ENCODE measurements at places on chromosomes 12 and 14. TPM values are rescaled to one million over a fixed set of nuclear protein-coding genes. Genes with fewer than 3 reads are reported as not detected.

PHLDA1 gene
- total RNA-seq = 10.7 TPM

GRCh38 chr14:32341947-32342846, 13.1 kb downstream of the AKAP6 start:
- DNase-seq = no peak

CPM gene
- 35.4 TPM for total RNA-seq

GMPR2 gene
- total RNA-seq = 78.7 TPM

- no peak for DNase-seq
Observed at GRCh38 chr12:26379777-26380467, 184.5 kb downstream of the SSPN start.

DNA sequence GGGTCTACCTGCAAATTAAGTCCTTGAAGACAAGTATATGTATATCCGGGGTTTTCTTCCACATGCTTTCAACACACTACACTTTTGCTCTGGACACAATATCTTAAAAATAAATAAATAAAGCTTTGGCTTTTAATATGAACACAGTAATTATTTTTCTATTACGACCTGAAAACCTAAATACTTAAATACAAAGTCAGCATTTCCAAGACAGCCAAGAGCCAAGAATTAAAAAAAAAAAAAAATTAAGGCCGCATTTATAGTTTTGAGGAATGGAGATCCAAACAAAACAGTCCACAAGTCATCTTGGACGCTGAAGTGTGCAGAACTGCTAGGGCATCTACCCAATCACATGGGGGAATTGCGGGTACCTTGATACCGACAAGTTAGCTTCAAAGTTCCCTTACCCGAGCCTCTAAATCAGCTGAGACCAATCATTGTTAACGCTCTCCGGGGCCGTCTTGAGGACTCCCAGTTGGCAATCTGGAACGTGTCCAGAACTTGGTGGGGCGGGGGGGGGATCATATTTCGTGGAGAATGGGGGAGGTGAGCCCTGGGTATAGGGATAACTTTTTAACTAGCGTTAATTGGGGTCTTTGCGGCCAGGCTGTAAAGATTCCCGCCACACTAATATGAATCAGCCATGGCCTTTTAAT, 731 bp upstream of the PCNX4 start:
- peak; percentile 68 for DNase-seq

BEGAIN gene
- total RNA-seq = 4.2 TPM

DNA sequence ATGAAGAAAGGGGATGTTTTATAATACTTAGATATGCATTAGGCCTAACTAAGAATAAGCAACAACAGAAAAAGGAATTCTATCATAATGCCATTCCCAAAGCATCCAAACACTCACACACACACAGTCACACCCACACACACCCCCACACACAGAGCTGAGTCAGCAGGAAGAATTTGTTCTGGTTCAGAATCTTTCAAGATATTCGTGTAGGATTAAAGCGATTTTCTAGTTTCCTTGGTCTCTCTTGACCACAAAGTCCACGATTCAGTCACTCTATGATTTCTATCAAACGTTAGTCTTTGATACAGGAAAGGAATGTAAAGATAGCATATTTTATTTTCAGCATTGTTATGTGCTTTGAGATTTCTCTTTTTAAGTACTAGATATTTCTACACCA, 382.6 kb upstream of the DCN start:
- no peak for DNase-seq

- DNase-seq = no peak
Observed at GRCh38 chr12:2845280-2845679, 10.4 kb upstream of the NRIP2 start.

EIF2B1 gene
- total RNA-seq = 58.0 TPM

DNA sequence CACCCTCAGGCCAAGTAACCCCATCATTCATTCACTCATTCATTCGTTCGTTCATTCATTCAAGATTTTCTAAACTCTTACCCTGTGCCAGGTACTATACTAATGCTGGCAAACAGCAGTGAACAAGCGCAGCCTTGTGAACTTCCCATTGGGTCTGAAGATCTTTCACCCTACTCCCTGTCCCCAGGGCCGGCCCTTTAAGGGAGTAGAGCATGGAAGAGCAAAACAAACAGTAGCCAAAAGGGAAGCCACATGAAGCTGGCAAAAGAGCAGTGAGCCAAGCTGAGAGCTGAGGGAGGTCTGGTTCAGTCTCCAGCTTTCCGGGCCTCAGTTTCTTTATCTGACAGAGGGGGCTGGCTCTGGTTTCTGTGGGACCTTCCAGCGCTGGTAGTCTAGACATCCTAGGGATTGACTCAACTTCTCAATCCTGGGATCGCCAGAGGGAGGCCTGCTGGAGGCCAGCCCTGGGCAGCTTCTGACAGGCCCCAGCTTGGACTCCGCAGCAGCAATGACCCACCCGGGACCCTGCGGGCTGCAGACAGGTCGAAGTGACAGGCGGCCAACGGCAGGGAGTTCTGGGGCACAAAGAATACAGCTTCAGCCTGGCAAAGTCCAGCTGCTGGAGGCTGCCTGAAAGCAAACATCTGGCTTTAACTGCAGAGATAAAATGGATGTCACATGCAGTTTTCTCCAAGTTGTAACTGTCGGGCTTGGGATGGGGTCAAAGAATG, 27.1 kb downstream of the ACTN1 start:
- no peak for DNase-seq

GRCh38 chr12:34396861-34397590, 374.7 kb downstream of the ALG10 start:
- DNase-seq = peak; percentile 41

TAS2R43 gene
- total RNA-seq = 3.0 TPM

DNA sequence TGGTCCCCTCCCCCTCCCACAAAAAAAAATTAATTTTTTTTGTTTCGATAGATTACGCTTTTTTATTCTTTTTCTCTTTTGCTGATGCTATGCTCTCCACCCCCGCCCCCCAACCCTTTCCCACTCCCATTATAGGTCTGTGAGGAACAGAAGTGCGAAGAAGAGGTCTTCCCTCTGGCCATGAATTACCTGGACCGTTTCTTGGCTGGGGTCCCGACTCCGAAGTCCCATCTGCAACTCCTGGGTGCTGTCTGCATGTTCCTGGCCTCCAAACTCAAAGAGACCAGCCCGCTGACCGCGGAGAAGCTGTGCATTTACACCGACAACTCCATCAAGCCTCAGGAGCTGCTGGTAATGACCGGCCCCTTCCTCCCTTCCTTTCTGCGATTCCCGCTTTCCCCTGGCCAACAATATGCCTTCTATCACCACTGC, 2.3 kb downstream of the CCND2 start:
- DNase-seq = no peak

DNA sequence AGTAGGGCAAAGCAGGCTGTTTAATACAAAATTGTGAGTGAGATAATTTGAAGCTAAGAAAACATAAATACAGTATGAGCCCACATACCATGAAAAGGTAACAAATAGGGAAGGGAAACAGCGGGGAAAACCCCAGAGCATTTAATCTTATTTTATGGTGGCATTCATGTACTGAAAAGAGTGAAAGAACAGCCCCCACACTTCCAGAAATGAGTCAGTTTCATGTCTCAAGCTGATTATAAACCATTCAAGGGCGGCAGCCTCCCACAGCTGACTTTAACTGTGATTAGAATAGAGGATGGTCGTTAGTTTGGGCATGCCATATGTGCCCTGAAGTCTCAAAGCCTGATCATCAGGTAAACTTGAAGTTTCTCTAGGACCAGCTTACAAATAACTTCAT, 64.5 kb downstream of the FOXG1 start:
- DNase-seq = no peak

- DNase-seq = no peak
Observed at GRCh38 chr12:103765322-103765721, 75.7 kb downstream of the NT5DC3 start.

ADAM20 gene
- 2.8 TPM for total RNA-seq

DNA sequence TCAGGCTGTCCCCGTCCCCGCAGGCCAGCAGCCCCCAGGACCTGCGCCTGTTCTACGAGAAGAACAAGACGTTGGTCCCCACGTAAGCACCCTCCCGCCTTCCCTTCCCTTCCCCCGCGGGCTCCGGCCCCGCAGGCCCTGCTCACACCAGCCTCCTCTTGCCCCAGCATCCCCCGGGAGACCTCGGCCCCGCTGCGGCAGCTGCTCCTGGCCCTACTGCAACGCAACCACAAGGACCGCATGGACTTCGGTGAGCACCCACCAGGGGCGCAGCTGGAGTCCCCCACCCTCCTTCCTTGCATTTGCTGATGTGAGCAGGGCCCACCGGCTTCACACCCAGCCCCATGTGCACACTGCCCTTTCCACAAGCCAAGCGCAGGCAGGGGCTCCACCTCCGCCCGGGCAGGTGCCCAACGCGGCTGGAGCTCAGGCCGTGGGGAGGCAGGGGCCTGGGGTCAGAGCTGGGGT, 15.4 kb downstream of the ULK1 start:
- no peak for DNase-seq

DNAI7 gene
- total RNA-seq = 1.5 TPM

DNA sequence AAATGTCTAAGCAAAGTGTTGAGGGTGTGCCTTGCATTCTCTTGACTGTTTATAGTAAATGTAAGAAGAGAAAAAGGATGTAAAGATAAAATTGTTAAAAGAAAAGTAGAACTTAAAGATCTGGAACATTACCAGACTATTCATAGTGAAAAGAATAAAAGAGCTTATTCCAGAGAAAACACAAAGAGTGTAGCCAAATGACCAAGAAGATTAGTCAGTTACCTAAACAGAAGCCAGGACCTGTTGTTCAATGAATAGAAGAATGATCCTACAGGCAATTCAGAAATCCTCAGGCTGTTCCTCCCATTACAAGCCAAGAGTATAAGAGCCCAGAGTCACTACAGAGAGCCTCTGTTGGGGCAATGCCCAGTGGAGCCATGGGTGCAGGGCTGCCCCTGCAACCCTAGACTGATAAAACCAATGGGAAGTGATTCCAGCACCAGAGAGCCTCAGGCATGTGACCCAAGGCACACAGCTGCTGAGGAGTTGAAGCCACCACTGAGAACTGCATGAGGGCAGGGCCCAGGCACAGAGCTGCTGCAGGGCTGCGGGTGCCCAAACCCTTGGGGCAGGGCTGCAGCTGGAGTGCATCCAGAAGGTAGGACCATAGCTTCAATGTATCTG, 91.1 kb upstream of the SLC38A4 start:
- no peak for DNase-seq

GRCh38 chr12:9745199-9745598, 12.3 kb upstream of the CLECL1 start:
- no peak for DNase-seq

- no peak for DNase-seq
Observed at GRCh38 chr12:106975993-106976658, 10.8 kb downstream of the MTERF2 start.

GRCh38 chr12:56103066-56103711, 1.2 kb upstream of the PA2G4 start:
- DNase-seq = no peak

- no peak for DNase-seq
Observed at GRCh38 chr14:31170411-31170810, 37.2 kb downstream of the HECTD1 start.

NGB gene
- total RNA-seq = not detected

VWF gene
- 173 TPM for total RNA-seq

GRCh38 chr12:31951939-31952338, 7.3 kb upstream of the RESF1 start:
- no peak for DNase-seq

- DNase-seq = no peak
Observed at GRCh38 chr12:104551313-104551931, 94.7 kb downstream of the CHST11 start.

C12orf50 gene
- total RNA-seq = 0.10 TPM

DNA sequence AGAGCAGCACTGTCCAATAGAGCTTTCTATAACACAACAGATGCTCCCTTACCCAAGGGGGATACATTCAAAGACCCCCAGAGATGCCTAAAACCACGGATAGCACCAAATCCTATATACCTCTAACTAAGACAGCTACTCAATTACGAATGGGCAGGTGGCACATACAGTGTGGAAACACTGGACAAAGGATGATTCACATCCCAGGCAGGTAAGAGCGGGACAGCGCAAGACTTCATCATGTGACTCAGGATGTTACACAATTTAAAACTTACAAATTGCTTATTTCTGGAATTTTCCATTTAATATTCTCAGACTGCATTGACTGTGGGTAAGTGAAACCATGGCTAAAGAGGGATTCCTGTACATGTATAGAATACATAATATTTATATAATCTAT, 5.5 kb upstream of the HCFC2 start:
- DNase-seq = no peak

C14orf119 gene
- 40.2 TPM for total RNA-seq

PLEKHH1 gene
- total RNA-seq = 46.3 TPM

HCAR1 gene
- total RNA-seq = 16.3 TPM

- no peak for DNase-seq
Observed at GRCh38 chr14:69170839-69171238, 17.9 kb upstream of the DCAF5 start.

DNA sequence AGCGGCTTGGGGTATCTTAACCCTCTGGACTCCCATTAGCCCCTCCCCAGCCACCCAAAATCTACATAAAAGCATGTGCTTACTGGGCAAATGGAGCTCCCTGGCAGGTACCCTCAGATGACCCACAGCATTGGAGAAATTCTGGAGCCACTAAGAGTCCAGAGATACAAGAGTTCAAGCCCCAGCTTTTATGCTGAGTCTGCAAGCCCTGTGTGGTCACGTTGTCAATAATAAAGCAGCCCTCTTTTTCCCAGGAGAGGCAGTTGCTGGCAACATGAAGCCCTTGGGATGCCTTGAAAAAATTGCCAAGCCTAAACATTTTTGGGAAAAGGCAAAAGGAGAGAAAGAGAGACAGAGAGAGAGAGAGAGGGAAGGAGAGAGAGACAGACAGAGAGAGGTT, 83.4 kb downstream of the RBM19 start:
- DNase-seq = no peak

DNA sequence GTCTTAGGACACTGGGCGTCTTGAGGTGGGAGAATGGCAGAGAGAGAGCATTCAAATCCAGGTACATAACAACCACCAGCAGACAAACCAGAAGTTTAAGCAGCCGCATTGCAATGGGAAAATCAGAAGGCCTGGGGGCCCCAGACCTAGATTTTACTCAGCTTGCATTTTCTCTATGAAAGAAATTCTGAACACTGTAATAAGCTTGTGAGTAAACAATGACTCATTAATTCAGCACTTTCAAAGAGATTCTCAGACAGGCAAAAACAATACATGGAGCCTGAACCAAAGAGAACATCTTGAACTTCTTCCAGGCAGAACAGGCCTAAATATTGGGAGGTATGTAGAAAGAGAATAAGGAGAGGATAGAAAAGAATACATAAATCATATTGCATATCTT, 69.8 kb upstream of the IFNG-AS1 start:
- DNase-seq = no peak

GRCh38 chr12:127911291-127911690, 355.7 kb upstream of the TMEM132C start:
- DNase-seq = no peak
